ENCODE measurements at places on chromosomes 5 and 9.
A peak's percentile ranks its signal among the peaks of the same experiment; 100 is the strongest.

DNA sequence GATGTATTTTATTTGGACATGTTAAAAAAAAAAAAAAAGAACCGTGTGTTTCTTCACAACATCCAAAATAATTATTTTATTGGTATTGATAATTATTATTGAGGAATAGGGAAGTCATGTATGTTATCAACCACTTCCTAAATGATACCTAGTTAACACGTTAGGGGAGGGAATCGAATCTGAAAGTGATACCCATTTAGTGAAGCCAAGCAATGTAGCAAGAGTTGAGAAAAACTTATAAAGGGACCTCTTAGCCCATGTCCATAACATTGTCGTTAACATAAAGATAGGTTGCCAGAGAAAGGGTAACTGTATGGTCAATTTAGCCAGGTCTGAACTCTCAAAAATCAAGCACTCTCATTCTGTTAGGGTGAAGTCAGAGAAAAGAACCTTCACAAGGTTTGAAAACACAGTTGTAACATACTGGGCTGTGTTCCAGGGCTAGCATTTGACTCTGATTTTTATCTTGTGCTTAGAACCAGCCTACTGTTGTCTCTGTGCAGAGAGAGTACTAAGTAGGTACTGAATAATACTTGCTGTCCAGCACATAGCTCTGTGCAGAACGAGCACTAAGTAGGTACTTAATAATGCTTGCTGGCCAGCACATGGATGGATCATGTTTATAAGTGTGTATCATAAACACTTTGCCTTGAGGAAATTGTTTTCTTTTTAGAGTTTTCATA lies 60.4 kb downstream of the GHR start:
- no peak for DNase-seq

- DNase-seq, result no peak
These were observed 120.9 kb downstream of the WNK2 start for GRCh38 chr9:93304574-93305496.

DNA sequence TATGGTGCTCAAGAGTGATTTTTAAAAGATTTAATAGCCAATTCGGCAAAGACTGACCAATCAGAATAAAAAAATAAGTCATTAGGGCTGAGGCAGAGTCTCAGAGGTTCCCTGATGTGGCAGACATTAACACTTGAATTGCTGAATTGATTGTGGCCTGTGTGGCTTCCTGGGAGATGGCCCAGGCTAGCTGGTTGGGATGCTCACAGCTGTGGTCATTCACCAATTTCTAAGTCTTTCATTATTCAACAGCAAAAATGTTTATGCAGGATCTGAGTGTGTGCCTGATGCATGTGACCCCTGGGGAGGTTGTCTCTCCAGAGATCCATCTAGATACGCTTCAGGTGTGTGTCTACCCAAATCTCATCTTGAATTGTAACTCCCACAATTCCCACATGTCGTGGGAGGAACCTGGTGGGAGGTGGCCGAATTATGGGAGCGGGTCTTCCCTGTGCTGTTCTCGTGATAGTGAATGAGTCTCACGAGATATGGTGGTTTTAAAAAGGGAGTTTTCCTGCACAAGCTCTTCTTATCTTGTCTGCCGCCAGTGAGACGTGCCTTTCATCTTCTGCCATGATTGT lies 632.6 kb upstream of the SEMA6A start:
- DNase-seq, result no peak

DNA sequence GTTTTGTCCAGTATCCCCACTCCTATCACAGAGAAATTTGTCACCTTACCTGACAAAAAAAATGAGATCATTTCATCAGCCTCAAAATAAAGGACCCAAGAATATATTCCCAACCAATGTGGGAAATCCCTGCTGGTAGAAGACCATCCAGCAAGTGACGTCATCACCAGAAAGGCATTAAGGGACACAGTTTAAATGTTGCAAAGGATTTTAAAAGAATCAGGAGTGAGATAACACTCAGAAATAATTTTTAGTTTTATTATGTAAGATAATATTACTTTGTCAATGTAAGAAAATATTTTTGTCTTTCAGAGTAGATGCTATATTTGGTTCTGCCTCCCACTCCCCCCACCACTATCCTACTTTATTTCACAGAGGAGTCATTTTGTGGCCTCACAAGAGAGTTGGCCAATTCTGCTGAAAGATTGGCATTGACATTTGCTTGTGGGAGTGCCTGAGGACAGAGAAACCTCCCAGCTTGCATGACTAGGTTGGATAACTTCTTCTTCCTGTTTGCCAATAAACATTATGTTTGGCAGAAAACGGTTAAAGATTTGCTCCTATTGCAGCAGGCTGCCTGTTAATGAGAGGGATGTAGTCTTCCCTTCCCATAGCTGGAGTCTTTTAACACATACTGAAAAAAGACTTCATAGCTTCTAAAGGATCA lies 288.6 kb upstream of the DAB2 start:
- DNase-seq, result no peak

DNA sequence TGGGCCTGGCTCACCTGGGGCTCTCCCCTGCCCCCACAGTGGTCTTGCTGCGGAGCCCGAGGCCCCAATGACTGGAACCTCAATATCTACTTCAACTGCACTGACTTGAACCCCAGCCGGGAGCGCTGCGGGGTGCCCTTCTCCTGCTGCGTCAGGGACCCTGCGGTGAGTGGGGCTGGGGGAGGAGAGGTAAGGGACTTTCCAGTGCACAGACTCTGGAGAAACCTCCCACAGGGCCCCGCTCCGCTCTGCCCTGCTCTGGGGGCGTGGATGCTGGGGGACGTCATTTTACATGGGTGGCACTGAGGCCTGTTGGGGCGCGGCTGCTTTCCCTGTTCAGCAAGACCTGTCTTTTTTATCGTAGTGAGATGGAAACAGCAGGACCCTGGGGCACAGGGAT lies 7.6 kb downstream of the TSPAN17 start:
- DNase-seq, result no peak

GRCh38 chr9:79346350-79347020 lies 225.3 kb upstream of the TLE4 start:
- no peak for DNase-seq

- DNase-seq, result peak; percentile 39
These were observed 23.4 kb upstream of the ZBTB43 start for GRCh38 chr9:126781186-126782052.

DNA sequence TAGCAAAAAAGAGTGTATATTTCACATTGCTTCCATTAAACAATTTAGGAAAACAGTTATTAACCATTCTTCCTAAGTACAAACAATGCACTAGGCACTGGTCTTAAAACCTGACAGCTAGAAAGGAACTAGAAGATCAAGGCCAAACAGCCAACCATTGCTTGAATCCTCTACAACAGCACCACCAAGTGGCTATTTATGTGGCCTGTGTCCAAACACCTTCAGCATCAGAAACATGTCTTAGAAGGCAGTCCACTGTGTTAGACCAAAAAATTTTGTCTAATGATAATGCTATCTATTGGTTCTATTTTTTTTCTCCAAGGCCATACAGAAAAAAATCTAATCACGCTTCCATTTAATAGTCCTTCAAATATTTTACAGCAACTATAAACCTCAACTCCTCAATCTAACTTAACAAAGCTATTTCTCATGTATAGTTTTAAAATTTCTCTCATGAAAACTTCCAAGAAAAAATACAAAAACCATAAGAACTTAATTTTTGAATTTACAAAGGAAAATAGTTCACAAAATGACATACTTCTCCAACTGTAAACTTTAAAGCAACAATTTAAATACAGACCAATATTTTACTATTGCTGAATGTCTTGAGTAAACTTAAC lies 36.1 kb downstream of the CAAP1 start:
- DNase-seq, result peak; percentile 0

- no peak for DNase-seq
These were observed 6.4 kb upstream of the ANKRD31 start for GRCh38 chr5:75243100-75243499.

DNA sequence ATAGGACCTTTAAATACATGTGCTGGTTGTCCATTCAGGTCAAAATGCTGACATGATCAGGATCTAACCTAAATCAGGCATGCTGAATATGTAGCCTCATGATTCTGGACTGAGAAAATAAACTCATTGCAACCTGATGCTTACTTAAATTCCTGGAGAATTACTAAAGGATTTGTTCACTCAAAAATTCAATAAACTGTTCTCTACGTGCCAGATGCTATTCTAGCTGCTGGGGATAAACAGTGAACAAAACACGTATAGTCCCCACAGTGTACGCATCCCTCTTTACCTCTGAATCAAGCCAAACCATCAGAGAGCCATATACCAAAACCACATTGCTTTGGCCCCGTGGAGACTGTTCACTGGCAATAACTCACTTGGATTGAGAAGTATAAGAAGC lies 6.1 kb downstream of the SCAI start:
- DNase-seq, result no peak

GRCh38 chr5:103259705-103260355 lies 1.3 kb downstream of the MACIR start:
- DNase-seq, result no peak

- DNase-seq, result no peak
These were observed 628 bp downstream of the HOMER1 start for GRCh38 chr5:79513308-79513703.

- DNase-seq, result no peak
These were observed 60.5 kb downstream of the ROPN1L start for GRCh38 chr5:10502130-10502529.

GRCh38 chr9:26243029-26243697 lies 564.9 kb upstream of the TUSC1 start:
- DNase-seq, result no peak

DNA sequence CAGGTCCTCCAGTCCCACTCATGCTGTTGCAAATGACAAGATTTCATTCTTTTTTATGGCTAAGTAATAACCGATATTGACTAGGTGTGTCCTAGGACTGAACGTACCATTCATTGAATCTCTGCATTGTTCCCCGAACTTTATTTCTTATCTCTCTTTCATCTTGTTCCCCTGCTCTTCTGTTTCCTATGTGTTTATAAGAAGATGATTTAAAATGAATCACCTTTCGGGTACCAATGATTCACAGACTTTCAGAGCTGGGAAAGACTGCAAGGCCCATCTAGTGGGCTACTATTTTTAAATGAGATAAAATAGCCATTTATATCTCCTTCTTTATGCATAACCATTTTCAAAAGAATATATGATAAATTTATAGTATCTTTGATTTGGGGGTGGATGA lies 133.0 kb downstream of the CDH18 start:
- no peak for DNase-seq

DNA sequence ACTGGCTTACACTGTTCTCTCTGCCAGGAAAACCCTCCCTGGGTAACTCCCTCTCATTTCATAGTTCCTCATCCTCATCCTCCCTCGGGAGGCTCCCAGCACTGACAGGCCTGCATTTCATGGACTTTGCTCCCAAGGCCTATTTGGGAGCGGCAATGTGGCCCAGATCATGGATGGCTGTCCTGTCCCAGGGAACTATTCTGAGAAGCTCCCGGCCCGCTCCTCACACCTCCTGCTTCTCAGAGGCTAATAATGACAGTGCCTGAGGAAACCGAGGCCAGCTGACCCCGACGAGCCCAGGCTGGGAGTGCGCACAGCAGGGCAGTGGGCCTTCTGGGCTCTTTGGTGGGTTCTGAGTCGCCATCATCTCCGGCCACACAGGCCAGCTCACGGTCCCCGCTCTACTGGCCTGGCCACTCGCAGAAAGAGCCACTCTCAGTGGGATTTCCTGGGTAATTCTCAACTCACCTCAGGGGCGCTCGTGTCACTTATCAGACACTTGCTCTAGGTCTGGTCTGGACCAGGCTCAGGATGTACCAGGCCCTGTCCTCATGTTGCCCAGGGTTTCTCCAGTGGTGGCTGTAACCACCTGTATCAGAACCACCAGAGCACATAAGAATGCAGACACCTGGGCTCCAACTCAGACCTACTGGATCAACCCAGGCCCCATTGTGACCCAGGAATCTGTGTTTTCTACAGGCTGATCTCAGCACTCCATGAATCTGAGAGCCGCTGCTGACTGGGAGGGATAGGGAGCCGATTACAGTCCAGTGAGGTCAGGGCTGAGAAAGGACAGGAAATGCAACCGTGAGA lies 2.0 kb upstream of the DOLPP1 start:
- no peak for DNase-seq

- no peak for DNase-seq
These were observed 30.8 kb downstream of the SMIM3 start for GRCh38 chr5:150809363-150809762.

DNA sequence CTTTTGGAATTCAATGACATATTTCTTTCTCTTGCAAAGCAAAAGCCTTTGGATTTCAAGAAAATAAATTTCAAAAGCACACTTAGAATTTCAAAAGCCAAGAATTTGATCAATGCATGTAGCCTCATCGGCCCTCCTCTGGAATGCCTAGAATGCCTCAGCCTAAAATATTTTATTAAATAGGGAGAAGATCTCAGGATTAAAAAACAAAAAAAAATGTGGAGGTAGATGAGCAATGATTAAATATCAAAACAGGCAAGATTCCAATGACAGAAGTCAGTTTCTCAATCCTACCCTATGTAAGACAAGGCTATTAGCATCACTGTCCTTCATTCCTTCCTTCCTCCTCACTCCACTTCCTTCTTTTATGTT lies 169.0 kb downstream of the CDH6 start:
- no peak for DNase-seq

- DNase-seq, result no peak
These were observed 201.1 kb downstream of the SNX18 start for GRCh38 chr5:54718656-54719055.

DNA sequence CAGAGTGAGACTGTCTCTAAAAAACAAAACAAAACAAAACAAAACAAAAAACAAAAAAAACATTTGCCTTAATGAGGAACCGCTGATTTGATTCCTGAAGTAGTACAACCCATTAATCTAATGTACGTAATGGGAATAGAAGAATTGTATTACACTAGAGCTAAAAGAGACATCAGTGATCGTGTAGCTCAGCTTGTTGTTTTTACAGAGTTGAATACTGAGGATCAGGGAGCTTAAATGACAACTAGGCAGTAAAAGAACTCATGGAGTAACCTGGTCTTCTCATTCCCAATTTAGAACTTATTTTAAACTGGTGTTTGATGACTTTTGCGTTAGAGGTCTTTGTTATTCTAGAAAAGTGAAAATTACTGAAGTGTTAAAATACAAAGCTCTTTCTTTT lies 65.1 kb upstream of the SLC28A3 start:
- no peak for DNase-seq

GRCh38 chr5:151150471-151151262 lies 6.9 kb downstream of the ANXA6 start:
- DNase-seq, result no peak

Data from NCI-H1417 treated with DMSO at 0.1 percent for 48 hours (cell line).